ENCODE measurements at places on chromosomes 6 and 20.

- no peak for DNase-seq
These were observed 244.5 kb upstream of the JARID2 start for GRCh38 chr6:15001326-15001910.

GRCh38 chr20:9368893-9369292, 145.5 kb upstream of the LAMP5 start:
- no peak for DNase-seq

DNA sequence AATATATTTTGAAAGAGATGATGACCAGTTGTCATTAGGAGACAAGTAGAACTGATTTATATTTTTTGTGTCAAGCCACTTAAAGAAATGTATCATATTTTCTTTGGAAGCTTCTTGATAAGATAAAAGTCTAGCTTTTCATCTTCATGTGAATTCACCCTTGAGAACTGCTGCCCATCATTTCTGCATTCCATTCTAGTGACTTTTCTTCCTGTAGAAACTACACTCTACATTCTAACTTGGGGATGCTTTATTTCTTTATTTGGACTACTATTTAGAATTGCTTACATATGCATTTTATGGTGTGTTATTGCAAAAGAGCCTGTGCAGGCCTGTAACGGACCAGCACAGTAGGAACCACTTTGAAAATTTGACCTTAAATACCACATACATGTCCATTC, 335.0 kb upstream of the KCNQ5 start:
- peak; percentile 14 for DNase-seq

- no peak for DNase-seq
These were observed 3.1 kb downstream of the MAP1LC3A start for GRCh38 chr20:34561661-34562060.

GRCh38 chr6:108661430-108661829, 100.7 kb downstream of the FOXO3 start:
- no peak for DNase-seq

GRCh38 chr20:33312583-33312982, 29.6 kb downstream of the BPIFB1 start:
- no peak for DNase-seq

- no peak for DNase-seq
These were observed 172.2 kb downstream of the CDC5L start for GRCh38 chr6:44559486-44560270.

DNA sequence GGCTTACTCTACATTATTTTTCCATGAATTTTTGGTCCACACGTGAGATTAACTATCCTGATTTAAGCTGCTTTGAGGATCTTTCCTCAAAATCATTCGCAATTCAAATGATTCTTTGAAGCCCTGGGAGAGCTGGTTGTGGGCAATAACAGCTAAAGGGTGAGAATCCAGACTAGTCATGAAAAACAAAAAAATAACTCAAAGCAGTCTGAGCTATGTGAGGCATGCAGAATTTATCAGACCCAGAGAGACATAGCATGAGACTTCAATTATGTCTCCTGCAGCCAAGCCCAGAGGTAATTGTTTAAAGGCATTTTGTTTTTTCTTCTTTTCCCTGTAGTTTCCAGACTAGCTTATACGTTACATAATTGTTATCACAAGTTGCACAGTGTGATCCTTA, 517.3 kb upstream of the PTCHD4 start:
- DNase-seq, result no peak

DNA sequence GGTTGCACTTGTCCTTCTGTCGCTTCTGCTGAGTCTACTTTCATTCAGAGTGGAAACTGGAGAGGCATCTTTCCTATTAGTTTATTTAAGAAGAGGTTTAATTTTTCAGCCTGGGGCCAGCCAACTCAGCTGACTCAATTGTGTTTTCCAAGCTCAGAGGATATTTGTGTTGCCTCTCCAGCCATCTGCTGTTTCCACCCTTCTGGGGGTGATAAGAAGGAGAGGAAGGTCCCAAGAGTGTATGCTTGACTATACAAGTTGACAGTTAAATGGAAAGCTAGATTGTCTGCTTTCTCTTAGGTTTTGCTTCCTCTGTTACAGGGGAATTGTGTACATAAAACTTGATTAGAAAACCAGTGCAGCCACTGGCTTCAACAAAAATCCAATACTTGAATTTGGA, 3.0 kb downstream of the PSMF1 start:
- DNase-seq, result no peak

DNA sequence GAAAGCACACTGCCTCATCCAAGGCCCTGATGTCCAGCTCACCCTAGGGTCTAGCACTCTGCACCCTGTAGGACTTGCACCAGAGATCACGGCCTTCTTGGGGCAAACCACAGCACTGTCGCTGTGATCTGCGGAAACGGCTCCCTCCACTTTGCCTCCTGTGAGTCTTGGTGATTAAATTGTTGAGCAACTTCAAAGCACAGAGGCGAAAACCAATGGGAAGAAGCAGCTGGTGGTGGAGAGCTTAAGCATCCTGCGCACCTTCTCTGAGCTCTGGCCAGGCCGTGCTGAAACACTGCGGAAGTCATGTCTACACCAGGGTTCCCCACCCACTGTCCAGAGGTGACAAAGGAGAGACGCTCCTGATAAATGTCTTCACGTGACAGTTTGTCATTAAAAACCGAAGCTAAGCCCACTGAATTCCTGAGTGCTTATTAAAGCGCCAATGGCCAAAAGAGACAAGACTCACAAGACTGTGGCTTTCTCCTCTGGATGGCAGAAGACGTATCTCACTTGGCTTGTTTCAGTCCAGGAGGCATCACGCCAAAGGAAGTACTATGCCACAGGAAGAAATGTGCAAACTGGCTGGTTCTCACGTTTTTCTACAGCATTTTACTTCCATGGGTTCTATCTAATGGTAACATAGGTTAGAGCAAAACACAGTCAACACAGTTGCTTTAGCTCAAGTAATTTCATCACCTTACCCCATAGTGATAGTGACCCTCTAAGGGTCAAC, 3.1 kb downstream of the RAMACL start:
- no peak for DNase-seq

All from GM04504 (cell line).